HFF-Myc (cell line): ENCODE measurements at places on chromosomes 5 and 9.
A peak's percentile ranks its signal among the peaks of the same experiment; 100 is the strongest.

DNA sequence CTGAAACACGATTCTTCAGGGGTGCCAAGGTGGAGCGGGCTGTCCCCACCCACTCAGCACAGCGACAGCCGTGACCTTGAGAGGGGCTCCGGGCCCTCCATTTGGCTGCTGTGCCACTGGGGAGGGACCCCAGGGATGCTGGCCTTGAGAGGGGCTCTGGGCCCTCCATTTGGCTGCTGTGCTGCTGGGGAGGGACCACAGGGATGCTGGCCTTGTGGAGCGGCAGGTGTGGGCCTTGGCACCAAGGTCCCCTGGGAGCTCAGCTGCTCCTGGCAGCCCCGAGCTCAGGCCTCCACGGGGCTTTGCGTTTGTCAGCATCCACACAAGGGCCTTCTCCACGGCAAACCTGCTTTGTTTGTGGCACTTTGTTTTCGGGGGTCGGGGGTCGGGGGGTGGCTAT lies 137.6 kb upstream of the LPCAT1 start:
- no peak for DNase-seq

GRCh38 chr5:135596157-135596763 lies 17.5 kb upstream of the CXCL14 start:
- DNase-seq: no peak

GRCh38 chr5:89932771-89933181 lies 476.8 kb downstream of the CETN3 start:
- no peak for DNase-seq

- DNase-seq: peak; percentile 26
These were observed 747 bp downstream of the LRSAM1 start for GRCh38 chr9:127451858-127452656.

- DNase-seq: no peak
These were observed 211.2 kb upstream of the TBCA start for GRCh38 chr5:77987331-77987730.

GRCh38 chr9:86804011-86804410 lies 143.3 kb downstream of the GAS1 start:
- no peak for DNase-seq

DNA sequence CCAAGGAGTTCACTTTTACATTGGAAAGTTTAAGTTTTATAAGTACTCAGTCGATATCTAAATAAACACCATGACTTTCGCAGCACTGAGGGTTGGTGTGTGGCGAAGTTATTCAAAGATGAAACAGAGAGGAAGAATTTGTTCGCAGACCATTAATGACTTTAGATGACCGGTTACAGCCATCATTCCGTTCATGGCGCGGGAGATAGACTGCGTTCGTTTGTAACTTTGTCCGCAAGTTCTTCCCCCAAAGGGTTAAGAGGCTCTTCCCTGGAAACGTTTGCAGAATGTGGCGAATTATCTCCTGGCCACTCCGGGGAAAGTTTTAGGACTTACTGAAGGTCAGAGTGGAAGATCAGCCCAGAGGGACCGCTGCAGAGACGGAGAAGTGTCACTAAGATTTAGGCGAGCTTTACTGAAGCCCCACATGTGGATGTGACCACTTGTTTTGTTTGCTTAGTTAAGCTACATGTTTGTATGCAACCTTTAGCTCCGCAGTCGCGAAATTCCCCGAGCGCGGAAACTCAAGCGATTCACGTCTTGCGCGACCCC lies 2.2 kb upstream of the FOXD1 start:
- DNase-seq: no peak

GRCh38 chr5:142197098-142197497 lies 88.5 kb downstream of the NDFIP1 start:
- no peak for DNase-seq

DNA sequence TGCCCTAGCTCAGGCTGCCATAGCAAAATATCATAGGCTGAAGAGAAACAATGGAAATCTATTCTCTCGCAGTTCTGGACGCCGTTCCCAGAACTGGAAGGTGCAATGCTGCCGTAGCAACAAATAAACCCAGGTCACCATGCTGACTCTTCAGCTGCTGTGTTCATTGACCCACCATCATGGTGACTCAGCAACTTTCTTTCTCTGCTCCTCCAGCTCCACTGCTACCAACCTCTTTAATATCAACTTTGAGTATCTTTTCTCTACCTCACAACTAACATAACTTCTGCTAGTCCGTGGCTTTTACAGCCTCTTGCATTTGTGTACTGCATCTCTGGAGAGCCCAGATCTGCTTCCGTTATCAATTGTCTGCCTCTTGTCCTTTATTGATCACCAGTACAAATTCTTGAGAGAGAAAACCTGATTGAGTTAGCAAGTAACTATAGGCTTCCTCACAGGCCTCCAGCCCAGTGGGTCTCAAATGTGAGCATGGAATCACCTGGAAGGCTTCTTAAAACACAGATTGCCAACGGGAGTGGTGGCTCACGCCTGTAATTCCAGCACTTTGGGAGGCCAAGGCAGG lies 47.3 kb upstream of the SLC30A5 start:
- DNase-seq: no peak

DNA sequence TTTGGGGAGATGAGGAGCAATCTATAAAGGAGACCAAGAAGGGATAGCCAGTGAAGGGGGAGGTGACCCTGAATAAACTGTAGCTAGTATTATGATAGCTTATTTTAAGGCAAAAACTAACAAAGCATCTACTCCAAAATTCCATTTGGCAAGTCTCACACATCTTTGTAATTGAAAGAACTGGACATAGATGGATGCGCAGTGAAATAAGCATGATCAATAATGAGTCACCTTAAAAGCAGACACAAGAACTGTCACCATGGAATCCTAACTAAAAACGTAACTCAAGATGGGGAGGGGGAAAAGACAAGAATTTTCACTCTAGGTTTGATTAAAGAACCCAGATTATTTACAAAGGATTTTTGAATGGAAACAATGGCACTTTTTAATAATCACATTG lies 164.5 kb downstream of the MED27 start:
- DNase-seq: peak; percentile 7

GRCh38 chr5:21644032-21644431 lies 1209.1 kb downstream of the CDH12 start:
- no peak for DNase-seq

DNA sequence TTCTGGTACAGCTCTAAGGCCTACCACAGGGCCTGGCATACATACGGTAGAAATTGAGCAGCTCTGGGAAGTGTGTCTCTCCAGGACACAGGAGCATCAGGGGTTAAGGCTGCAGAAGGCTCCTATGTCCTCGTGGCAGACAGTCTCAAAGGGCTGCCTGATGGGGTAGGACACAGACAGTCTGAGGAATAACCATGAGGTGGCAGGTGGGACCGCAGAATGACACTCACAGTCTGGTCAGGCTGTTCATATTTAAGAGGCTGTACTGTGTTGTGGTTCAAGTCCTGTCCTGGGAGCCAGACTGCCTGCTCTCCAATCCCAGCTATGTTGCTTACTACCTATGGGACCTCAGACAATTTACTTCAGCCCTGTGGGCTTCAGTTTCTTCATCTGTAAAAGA lies 217.1 kb downstream of the TRIM32 start:
- DNase-seq: no peak

DNA sequence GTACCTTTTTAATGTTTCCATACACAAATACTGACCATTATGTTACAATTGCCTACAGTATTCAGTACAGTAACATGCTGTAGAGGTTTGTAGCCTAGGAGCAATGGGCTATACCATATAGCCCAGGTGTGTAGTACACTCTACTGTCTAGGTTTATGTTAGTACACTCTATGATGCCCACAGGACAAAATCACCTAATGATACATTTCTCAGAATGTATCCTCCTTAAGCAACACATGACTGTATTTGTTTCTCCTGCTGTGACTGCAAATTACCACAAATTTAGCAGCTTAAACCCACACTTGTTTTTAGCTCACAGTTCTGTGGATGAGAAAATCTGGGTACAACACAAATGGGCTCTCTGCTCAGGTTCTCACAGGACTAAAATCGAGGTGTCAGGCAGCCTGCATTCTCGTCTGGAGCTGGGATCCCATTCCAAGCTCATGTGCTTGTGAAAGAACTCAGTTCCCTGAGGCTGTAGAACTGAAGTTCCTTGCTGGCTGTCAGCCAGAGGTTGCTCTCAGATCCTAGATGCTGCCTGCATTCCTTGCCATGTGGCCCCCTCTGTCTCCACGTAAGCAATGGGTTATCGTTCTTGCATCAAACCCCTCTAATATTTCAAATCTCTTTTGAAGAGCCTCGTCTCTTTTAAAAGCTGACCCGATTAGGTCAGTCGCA lies 38.6 kb upstream of the PIK3R1 start:
- no peak for DNase-seq
